ENCODE measurements at places on chromosomes 13 and 19. TPM values are rescaled to one million over a fixed set of nuclear protein-coding genes. Genes with fewer than 3 reads are reported as not detected.

GPR4 gene
- under 0.01 TPM for total RNA-seq

PRR12 gene
- total RNA-seq, result 6.9 TPM

LGALS4 gene
- total RNA-seq, result not detected

FFAR1 gene
- not detected for total RNA-seq

EMC10 gene
- total RNA-seq, result 46.2 TPM

PSPN gene
- 0.43 TPM for total RNA-seq

TEX29 gene
- not detected for total RNA-seq

COG6 gene
- 30.9 TPM for total RNA-seq

MBD3L2 gene
- not detected for total RNA-seq

ZNF880 gene
- 18.2 TPM for total RNA-seq

POLR1D gene
- 54.8 TPM for total RNA-seq

CYP2A6 gene
- not detected for total RNA-seq

ZNF723 gene
- total RNA-seq, result not detected
